ENCODE measurements at places on chromosomes 7 and 10.
A peak's percentile ranks its signal among the peaks of the same experiment; 100 is the strongest.

DNA sequence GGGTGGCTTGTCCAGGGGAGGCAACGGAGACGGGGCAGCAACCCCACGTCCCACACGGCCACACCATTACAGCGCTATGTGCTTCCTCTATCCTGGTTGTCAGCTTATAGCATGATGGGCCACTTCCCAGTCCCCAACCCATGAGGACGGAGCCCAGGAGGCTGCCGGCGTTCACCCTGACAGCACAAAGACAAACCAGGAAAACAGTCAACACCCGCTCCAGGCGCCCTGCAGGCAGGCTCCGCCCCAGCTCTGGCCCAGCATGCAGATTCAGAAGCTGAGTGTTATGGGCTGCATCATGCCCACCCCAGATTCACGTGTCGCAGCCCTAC, 14.8 kb downstream of the WDR86 start:
- DNase-seq = no peak

DNA sequence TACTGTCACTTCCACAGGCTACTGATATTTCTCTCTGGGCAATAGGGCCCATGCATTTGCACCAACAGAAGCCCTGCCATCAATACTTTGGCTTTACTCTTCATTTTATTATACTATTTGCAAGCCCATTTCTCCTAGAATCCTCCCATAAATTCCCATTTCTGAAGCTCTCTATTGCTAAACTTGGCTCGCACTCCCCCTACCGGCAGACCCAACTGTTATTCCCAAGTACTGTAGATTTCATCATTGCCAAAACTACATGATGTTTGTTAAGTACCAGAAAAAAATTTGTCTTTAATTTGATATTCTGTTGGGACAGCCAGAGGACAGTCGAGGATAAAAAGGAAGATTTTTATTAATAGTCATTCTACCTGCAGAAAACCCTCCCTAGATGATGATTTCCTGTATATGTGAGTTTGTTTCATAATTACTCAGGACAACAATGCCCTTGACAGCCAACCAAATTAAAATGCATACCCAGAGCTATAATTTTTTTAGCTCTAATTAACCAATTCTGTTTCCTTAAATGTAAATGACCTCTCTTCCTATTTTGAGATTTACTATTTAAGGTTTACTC, 298.6 kb downstream of the REEP3 start:
- DNase-seq = no peak

DNA sequence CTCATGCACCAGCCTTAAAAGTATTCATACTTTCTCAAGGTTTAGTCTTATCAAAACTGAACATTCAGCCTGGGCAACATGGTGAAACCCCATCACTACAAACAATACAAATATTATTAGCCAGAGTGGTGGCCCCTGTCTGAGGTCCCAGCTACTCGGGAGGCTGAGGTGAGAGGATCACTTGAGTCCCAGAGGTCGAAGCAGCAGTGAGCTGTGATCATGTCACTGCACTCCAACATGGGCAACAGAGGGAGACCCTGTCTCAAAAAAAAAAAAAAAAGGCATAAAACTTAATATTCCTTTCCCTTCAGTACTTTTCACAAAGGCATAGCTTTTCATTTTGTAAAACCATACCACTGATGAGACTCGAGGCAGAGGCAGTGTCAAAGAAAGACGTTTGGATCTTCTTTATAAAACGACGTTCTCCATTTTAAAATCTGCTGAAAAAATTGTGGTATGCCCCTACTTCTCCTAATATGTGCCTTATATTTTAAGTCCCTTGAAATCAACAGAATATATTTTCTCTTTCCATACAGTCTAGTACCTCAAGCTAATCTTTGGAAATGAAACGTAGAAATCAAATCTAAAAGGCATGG, 1.9 kb downstream of the NSUN6 start:
- DNase-seq = no peak

- no peak for DNase-seq
These were observed 196.0 kb downstream of the ELAPOR2 start for GRCh38 chr7:86863452-86863851.

GRCh38 chr10:80553436-80553835, 15.7 kb downstream of the SH2D4B start:
- DNase-seq = no peak

DNA sequence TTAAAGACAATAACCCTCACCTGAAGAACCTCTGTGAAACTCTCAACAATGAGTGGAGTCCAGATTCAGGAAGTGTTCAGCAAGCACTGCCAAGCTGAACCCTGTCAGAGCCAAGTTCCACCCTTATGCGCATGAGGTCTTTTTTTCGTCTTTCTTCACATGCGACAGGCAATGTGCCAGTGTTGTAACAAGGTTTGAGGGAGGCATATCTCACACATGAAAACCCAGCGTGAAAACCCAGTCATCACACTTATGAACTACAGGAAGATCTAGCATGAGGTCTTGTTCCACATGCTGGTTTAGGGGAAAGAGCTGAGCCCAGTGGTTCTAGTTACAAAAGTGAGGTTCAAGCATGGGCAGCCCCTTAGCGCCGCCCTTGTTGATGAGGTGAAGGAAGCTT, 49.7 kb downstream of the RABGEF1 start:
- no peak for DNase-seq

DNA sequence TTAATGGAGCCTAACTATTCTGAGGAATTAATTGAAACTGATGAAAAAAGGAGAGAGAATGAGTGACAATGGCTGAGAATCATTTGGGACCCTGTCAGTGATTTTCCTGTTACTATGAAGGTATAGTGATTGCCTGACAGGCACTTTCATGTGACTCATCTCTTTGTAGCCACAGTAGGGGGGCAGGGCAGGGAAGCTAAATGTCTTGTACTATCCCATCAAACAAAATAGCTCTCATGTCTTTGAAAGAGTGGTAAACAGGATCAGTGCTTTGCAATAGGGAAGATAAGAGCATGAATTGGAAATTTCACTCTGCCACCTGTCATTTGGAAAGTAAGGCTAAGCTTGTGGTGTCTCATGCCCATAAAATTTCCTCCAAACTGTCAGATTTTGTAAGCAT, 94.5 kb upstream of the GSDME start:
- DNase-seq = peak; percentile 34

DNA sequence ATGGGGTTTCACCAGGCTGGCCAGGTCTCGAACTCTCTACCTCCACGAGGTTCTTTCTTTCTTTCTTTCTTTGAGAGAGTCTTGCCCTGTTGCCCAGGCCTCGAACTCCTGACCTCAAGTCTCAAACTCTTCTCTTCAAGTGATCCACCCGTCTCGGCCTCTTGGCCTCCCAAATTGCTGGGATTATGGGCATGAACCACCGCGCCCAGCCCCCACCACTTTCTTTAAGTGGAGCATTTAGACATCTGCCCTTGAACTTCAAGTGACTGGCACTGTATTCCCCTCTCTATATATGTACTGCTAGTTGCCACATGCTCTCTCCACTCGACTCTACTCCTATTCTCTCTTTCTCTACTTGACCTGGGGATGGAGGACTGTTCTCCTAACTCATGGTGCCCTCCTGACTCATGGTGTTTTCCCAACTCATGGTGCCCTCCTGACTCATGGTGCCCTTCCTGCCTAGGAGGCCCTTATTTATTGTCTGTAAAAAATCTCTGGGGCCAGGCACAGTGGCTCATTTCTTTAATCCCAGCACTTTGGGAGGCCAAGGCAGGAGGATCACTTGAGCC, 19.3 kb upstream of the ACHE start:
- no peak for DNase-seq

- no peak for DNase-seq
These were observed 4.7 kb downstream of the TMEM120A start for GRCh38 chr7:75989500-75990388.

- DNase-seq = no peak
These were observed 839.2 kb upstream of the CELF2 start for GRCh38 chr10:10178476-10178875.

GRCh38 chr7:27182285-27182841, 2.7 kb downstream of the HOXA11 start:
- no peak for DNase-seq

DNA sequence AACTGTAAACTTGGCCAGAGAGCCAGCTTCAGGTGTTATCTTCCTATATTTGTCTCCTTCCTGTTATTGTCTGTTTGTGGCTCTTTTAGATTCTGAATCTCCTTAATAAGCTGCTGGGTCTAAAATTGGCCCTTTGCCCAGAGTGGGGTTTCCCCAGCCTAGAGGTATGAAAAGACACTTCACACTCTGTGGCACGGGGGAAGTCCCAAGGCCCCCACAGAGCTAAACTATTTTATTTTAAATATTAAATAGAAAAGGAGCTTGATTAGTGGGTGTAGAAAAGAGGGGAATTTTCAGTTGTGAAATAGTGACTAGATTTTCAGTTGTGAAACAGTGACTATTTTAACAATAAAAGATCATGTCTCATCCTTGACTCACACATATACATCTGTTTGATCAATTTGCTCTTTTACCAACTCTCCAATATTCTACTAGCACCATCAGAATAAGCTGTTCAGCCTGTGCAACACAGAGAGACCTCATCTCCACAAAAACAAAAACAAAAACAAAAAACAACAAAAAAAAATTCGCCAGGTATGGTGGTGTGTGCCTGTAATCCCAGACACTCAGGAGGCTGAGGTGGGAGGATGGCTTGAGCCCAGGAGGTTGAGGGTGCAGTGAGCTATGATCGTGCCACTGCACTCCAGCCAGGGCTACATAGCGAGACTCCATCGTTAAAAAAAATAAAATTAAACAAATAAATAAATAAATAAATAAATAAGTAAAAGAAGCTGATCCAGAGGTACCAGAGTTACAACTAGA, 24.9 kb upstream of the ADO start:
- peak; percentile 84 for DNase-seq

- DNase-seq = no peak
These were observed 594.2 kb upstream of the FZD8 start for GRCh38 chr10:36236341-36236740.

GRCh38 chr7:121271916-121272315, 56.9 kb upstream of the WNT16 start:
- DNase-seq = no peak

GRCh38 chr7:47515305-47515834, 66.5 kb downstream of the TNS3 start:
- no peak for DNase-seq

DNA sequence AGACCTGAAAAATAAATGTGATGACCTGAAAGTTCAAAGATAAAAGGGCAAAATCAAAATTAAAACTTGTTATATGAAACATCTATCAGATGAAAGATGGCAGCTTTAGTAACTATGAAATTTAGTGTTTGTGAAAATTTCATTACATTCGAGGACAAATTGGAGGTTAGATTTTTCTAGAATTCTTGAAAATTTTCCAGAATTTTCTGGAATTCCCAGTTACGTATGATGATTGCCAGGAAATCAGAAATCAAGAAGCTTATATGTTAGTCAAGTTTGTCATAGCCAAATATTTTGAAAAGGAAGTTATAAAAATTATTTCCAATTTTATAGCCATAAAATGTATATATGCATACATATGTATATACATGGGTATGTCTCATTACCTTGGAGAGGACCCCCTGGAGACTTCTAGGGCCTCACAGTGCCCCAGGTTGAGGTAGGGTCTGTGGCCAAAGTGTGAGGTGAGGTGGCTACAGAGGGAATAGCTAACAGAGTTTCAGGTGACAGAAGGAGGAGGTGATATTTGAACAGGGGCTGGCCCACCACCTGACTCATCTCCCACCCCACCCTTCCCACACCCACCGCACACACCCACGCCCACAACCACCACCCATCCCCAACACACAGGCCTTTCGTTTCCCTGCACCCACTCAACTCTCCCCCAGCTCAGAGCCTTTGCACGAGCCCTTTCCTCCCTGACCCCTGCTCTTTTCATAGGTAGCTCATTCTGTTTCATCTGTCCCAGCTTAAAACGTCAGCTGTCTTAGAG, 21.5 kb downstream of the C10orf105 start:
- DNase-seq = peak; percentile 64

- DNase-seq = no peak
These were observed 25.0 kb downstream of the LRRN3 start for GRCh38 chr7:111115966-111116365.

- no peak for DNase-seq
These were observed 168.3 kb upstream of the PPP1R3A start for GRCh38 chr7:114086914-114087652.

DNA sequence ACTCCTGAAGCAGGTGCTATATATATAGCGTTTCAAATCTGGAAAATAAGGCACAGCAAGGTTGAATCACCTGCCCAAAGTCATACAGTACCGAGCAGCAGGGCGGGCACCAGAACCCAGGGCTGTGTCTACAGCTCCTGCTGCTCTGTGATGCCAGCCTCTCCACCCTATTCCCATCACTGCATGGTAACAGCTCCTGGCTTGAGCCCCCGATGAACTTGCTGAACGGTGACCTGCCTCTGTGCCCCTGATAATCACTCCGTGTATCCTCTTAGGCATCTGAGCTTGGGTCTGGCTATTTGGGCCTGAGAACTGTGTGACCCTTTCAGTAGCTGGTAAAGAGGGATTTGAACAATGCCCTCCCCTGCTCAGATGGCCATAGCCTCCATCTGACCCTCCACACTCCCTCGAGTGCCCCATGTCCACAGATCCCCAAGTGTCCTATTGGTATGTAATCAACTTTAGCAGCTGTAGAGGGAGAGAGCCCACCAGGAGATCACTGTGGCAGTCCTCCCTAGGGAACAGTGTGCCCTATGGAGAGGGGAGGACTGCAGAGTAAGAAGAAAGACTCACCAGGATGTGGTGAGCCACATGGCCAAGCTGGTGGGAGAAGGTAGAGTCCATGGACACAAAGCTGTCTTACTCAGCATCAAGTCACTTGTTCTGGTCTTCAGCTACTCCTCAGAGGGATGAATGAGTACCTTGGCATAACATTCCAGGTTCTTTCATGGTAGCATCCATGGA, 1.1 kb upstream of the ARHGAP22 start:
- no peak for DNase-seq

DNA sequence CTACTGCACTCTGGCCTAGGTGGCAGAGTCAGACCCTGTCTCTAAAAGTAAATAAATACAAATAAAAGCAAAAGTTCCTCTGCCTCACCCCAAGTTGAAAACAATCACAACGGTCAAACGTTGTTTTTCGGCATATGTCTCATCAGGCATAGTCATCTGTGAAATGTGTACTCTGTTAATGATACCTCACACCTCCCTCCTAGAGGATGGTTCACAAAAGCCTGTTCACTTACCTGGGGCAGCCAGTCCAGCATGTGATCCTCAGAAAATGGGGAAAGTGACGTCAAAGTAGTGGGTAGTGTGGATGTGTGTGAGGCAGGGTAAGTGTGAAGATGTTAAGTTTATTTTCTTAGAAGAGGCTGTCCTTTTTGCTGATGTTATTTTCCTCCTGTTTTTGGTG, 254.0 kb upstream of the LRGUK start:
- DNase-seq = no peak

GRCh38 chr10:125102246-125102645, 58.1 kb downstream of the CTBP2 start:
- DNase-seq = no peak

GRCh38 chr7:101857358-101857811, 40.0 kb downstream of the CUX1 start:
- no peak for DNase-seq

GRCh38 chr7:110977127-110977737, 113.7 kb upstream of the LRRN3 start:
- DNase-seq = no peak

GRCh38 chr7:130918129-130919052, 184.4 kb upstream of the KLF14 start:
- DNase-seq = no peak

- DNase-seq = no peak
These were observed 6.8 kb upstream of the LAT2 start for GRCh38 chr7:74202841-74203556.

Measured in stimulated activated CD8-positive, alpha-beta memory T cell treated with anti-CD3 and anti-CD28 coated beads, Interleukin-7, amount 100 ng/mL, for 48 hours (primary cell).